WTC11 (cell line): ENCODE measurements at places on chromosomes 4 and X. TPM values are rescaled to one million over a fixed set of nuclear protein-coding genes. Genes with fewer than 3 reads are reported as not detected.
A peak's percentile ranks its signal among the peaks of the same experiment; 100 is the strongest.

Gene TCEAL2
- total RNA-seq = 12.5 to 17.2 TPM (median 15.6 TPM) in 3 replicates

GRCh38 chr4:6992728-6993677 is 50.2 kb upstream of the TADA2B start:
- no peak overlapping the region for H3K4me3 ChIP-seq
- DNase-seq = no peak
- H3K4me1 ChIP-seq = peaks cover 20% of the 10 kb centered on the region
- H3K27me3 ChIP-seq = no peaks in the 10 kb centered on the region

- H3K36me3 ChIP-seq = no peaks in the 10 kb centered on the region
- H3K27ac ChIP-seq = no peak overlapping the region
- no peaks in the 10 kb centered on the region for H3K27me3 ChIP-seq
- peaks cover 9% of the 10 kb centered on the region for H3K4me1 ChIP-seq
Measured at GRCh38 chr4:88189418-88189738, 30.9 kb upstream of the ABCG2 start.

Gene PCDH10
- 7.8 to 13.9 TPM (median 13.1 TPM) in 3 replicates for total RNA-seq

DNA sequence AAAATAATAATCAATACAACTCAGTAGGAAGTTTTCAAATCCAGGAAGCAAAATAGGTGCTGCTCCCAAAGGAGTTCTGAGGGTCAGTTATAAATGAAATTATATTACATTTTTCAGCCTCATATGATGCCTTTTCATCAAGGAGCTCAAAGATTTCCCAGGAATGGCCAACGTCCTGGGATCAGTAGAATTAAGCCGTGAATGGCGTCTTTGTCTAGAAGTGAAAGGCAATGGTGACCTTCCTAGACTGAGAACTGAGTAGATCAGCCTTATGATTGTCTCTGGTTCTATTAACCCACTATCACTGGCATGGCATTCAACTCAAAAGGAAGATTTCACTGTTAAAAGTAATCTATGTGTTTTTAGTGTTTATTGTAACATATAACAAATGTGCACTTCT is 74.4 kb downstream of the ENOX2 start:
- no peak overlapping the region for H3K27ac ChIP-seq
- H3K4me3 ChIP-seq = no peak overlapping the region
- H3K27me3 ChIP-seq = no peaks in the 10 kb centered on the region
- DNase-seq = no peak

Gene GRID2
- 24.6 to 26.8 TPM (median 25.5 TPM) in 3 replicates for total RNA-seq

- no peak overlapping the region for H3K4me3 ChIP-seq
- H3K27me3 ChIP-seq = no peaks in the 10 kb centered on the region
- H3K27ac ChIP-seq = no peak overlapping the region
- no peak for DNase-seq
- H3K36me3 ChIP-seq = no peaks in the 10 kb centered on the region
Measured at GRCh38 chrX:10217198-10217597, 60.4 kb downstream of the CLCN4 start.

Gene NRK
- 3.1 to 5.7 TPM (median 4.9 TPM) in 3 replicates for total RNA-seq

Gene INTS6L
- 5.4 to 8.2 TPM (median 6.5 TPM) in 3 replicates for total RNA-seq

GRCh38 chr4:42070463-42070862 is 80.1 kb downstream of the SLC30A9 start:
- no peaks in the 10 kb centered on the region for H3K27me3 ChIP-seq
- DNase-seq = no peak
- H3K27ac ChIP-seq = no peak overlapping the region
- no peaks in the 10 kb centered on the region for H3K4me1 ChIP-seq
- no peak overlapping the region for H3K4me3 ChIP-seq

- peaks cover 16% of the 10 kb centered on the region for H3K4me1 ChIP-seq
- peak; percentile 40 for DNase-seq
- H3K36me3 ChIP-seq = peaks cover 3% of the 10 kb centered on the region
- H3K27ac ChIP-seq = no peak overlapping the region
- H3K4me3 ChIP-seq = peak overlapping the region; percentile 70
Measured at GRCh38 chrX:140766024-140766611, 56.6 kb downstream of the LINC00632 start.

- H3K36me3 ChIP-seq = no peaks in the 10 kb centered on the region; the same call in 1 of the 2 replicates
- H3K27ac ChIP-seq = peak within 1 kb of the TSS; percentile 96
Measured at GRCh38 chrX:53093748-53094581, at the start of gene KANTR. Gene KANTR (plus strand): TSS chrX:53094142. CDS start chrX:53124273, 30,131 bp downstream.

Gene SPIN2A
- 2.3 to 4.5 TPM (median 2.5 TPM) in 3 replicates for total RNA-seq

GRCh38 chr4:142909908-142910307 is 63.8 kb upstream of the INPP4B start:
- H3K4me3 ChIP-seq = no peak overlapping the region
- H3K27ac ChIP-seq = no peak overlapping the region
- no peak for DNase-seq
- no peaks in the 10 kb centered on the region for H3K36me3 ChIP-seq
- no peaks in the 10 kb centered on the region for H3K27me3 ChIP-seq

Gene MAGEA9B
- 0.11 to 0.35 TPM (median 0.14 TPM) in 3 replicates for total RNA-seq

Gene SPANXA1
- not detected in 3 replicates for total RNA-seq

Gene STOX2
- total RNA-seq = 23.1 to 31.6 TPM (median 24.9 TPM) in 3 replicates

GRCh38 chr4:65597697-65598096 is 72.6 kb downstream of the EPHA5 start:
- H3K36me3 ChIP-seq = no peaks in the 10 kb centered on the region
- H3K27me3 ChIP-seq = no peaks in the 10 kb centered on the region
- peaks cover 13% of the 10 kb centered on the region for H3K4me1 ChIP-seq
- DNase-seq = no peak

DNA sequence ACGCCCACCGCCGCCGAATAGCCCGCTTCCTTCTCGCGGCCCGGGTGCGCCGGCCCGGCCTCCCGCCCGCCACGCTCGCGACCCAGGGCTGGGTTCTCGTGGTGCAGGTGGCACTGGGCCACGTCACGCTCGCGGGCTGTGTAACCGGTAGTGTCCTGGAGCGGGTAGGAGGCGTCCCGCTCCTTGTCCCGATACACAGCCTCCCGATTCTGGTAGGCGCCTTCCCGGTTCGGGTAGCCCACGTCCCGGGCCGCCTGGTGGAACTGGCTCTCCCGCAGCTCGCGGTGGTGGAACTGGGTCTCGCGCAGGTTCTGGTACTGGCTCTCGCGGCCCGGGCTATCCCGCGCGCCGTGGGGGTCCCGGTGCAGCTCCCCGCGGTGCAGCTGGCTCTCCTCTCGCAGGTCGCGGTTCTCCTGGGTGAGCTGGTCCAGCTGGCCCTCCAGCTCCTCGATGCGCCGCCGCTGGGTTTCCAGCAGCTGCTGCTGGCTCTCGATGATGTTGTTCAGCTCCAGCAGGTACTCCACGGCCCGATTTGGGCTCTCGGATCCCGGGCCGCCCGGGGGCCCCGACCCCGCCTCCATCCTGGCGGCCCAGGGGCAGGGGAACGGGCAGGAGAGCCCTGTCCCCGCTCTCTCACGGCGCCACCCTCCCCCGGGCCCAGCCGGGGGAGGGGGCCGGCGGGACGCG is 39.3 kb upstream of the IQSEC2 start:
- no peaks in the 10 kb centered on the region; the same call in 1 of the 2 replicates for H3K36me3 ChIP-seq
- peaks cover 15% of the 10 kb centered on the region for H3K27me3 ChIP-seq
- no peak for DNase-seq

Gene MAGEB17
- total RNA-seq = 0.27 to 0.63 TPM (median 0.41 TPM) in 3 replicates

Gene NSUN7
- total RNA-seq = 24.1 to 30.2 TPM (median 28.9 TPM) in 3 replicates

DNA sequence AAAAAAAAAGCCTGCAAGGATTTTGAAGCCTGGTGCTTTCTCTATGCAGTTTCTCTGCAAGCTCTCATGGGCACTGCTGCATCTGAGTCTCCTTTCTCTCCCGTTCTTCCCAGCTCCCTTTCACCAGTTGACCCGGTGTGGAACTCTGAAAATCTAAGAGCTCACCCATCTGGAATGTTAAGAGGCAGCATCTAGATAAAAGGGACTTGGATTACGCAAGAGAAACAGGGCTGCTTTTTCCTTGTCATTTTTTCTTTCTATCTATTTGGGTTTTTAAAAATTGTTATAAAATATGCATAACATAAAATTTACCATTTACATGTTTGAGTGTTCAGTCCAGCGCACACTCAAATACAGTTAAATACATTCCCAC is 95.2 kb upstream of the RPS6KA3 start:
- no peak for DNase-seq
- no peaks in the 10 kb centered on the region for H3K27me3 ChIP-seq
- H3K36me3 ChIP-seq = no peaks in the 10 kb centered on the region
- no peak overlapping the region for H3K4me3 ChIP-seq
- H3K4me1 ChIP-seq = peaks cover 20% of the 10 kb centered on the region

GRCh38 chr4:104530426-104530825 is 35.7 kb upstream of the CXXC4 start:
- DNase-seq = no peak
- H3K36me3 ChIP-seq = no peaks in the 10 kb centered on the region

Gene CFAP299
- not detected in 3 replicates for total RNA-seq

- H3K27ac ChIP-seq = peak overlapping the region; percentile 95
- H3K4me3 ChIP-seq = peak overlapping the region; percentile 57
- H3K27me3 ChIP-seq = peaks cover under 1% of the 10 kb centered on the region; the same call in 1 of the 2 replicates
- H3K4me1 ChIP-seq = peaks cover 21% of the 10 kb centered on the region
Measured at GRCh38 chr4:150591406-150591805, 9.5 kb downstream of the MAB21L2 start.

Gene F9
- total RNA-seq = 0.09 to 0.18 TPM (median 0.17 TPM) in 3 replicates

Gene NUDT11
- 24.3 to 27.8 TPM (median 25.1 TPM) in 3 replicates for total RNA-seq

DNA sequence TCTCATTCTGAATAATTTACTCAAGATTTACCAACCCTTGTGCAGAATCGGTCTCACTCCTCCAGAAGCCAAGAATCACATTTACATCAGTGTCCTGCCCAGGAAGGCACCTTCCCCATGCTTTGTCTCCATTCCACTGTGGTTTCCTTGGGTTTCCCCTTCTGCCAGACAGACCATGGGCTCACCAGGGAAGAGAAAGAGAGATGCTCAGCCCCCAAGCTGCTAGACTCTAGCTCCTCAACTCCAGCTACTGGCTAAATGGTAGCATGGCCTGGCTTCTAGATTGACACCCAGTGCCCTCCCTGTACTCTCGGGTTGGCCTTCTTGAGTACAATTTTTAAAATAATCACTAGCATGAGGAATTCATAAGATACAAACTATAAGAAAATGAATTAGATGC is 12.9 kb downstream of the TLR10 start:
- no peak for DNase-seq
- H3K4me3 ChIP-seq = no peak overlapping the region
- H3K4me1 ChIP-seq = no peaks in the 10 kb centered on the region
- H3K27me3 ChIP-seq = no peaks in the 10 kb centered on the region; the same call in 1 of the 2 replicates

- H3K27me3 ChIP-seq = peaks cover 4% of the 10 kb centered on the region
- H3K4me1 ChIP-seq = peaks cover 19% of the 10 kb centered on the region
- H3K36me3 ChIP-seq = peaks cover 3% of the 10 kb centered on the region; the same call in 1 of the 2 replicates
- H3K4me3 ChIP-seq = no peak overlapping the region
- DNase-seq = no peak
- H3K27ac ChIP-seq = no peak overlapping the region
Measured at GRCh38 chrX:132648895-132649294, 160.1 kb upstream of the MBNL3 start.

DNA sequence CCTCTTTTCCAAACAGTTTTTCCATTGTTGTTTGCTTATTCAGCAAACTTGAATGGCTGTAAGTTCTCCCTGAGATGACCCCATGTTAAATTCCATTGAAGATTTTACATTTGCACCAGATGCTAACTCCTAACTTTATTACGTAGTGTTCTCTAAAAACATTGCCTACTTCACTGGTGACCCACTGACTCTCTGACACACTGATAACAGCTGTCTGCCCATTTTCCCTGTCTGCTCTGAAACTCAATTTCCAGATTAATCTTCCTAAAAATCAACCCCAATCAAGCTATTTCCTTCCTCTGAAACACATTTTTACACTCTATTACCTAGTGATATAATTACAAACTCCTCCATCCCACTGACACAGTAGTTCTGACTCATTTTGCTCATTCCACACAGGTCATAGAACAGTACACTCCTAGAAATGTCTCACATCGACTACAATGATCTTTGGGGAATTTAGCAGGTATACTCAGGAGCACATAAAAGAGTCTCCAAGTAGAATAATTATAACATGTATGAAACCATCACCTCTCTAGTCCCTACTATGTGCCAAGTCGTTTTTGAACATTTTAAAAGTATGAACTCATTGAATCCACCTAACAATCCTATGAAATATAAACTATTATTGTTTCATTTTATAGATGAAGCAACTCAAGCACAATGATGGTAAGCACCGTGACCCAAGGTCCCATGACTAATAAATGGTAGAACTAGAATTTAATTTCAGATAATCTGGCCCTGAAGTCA is 210.9 kb downstream of the SLIT2 start:
- no peaks in the 10 kb centered on the region for H3K27me3 ChIP-seq
- H3K4me3 ChIP-seq = no peak overlapping the region
- no peak for DNase-seq
- no peaks in the 10 kb centered on the region for H3K36me3 ChIP-seq

- no peak for DNase-seq
- H3K4me3 ChIP-seq = no peak overlapping the region
- H3K4me1 ChIP-seq = no peaks in the 10 kb centered on the region
- no peak overlapping the region for H3K27ac ChIP-seq
Measured at GRCh38 chr4:106818764-106819163, 217.3 kb downstream of the DKK2 start.

- no peaks in the 10 kb centered on the region for H3K4me1 ChIP-seq
- H3K27ac ChIP-seq = no peak overlapping the region
- no peak overlapping the region for H3K4me3 ChIP-seq
- DNase-seq = no peak
Measured at GRCh38 chrX:13770013-13770535, 35.5 kb downstream of the OFD1 start.

Gene ITGB1BP2
- 5.8 to 6.8 TPM (median 6.1 TPM) in 3 replicates for total RNA-seq

GRCh38 chrX:150508451-150509367 is 59.7 kb upstream of the MTM1 start:
- DNase-seq = peak; percentile 41
- no peaks in the 10 kb centered on the region for H3K36me3 ChIP-seq
- H3K27ac ChIP-seq = peak overlapping the region; percentile 70
- H3K4me1 ChIP-seq = peaks cover 66% of the 10 kb centered on the region
- no peak overlapping the region for H3K4me3 ChIP-seq
- H3K27me3 ChIP-seq = no peaks in the 10 kb centered on the region

Gene IL13RA2
- total RNA-seq = not detected in 3 replicates

Gene TMPRSS11F
- not detected in 3 replicates for total RNA-seq

Gene SFRP2
- total RNA-seq = 417 to 505 TPM (median 497 TPM) in 3 replicates
